ENCODE measurements at places on chromosomes 11 and 22.

- DNase-seq: no peak
Observed at GRCh38 chr22:29004647-29005371, 56.8 kb downstream of the C22orf31 start.

GRCh38 chr11:22340701-22341587 is 2.8 kb downstream of the SLC17A6 start:
- DNase-seq: no peak

GRCh38 chr11:94597896-94598295 is 30.7 kb downstream of the PIWIL4 start:
- no peak for DNase-seq

- DNase-seq: no peak
Observed at GRCh38 chr11:120704256-120704750, 192.8 kb downstream of the GRIK4 start.

DNA sequence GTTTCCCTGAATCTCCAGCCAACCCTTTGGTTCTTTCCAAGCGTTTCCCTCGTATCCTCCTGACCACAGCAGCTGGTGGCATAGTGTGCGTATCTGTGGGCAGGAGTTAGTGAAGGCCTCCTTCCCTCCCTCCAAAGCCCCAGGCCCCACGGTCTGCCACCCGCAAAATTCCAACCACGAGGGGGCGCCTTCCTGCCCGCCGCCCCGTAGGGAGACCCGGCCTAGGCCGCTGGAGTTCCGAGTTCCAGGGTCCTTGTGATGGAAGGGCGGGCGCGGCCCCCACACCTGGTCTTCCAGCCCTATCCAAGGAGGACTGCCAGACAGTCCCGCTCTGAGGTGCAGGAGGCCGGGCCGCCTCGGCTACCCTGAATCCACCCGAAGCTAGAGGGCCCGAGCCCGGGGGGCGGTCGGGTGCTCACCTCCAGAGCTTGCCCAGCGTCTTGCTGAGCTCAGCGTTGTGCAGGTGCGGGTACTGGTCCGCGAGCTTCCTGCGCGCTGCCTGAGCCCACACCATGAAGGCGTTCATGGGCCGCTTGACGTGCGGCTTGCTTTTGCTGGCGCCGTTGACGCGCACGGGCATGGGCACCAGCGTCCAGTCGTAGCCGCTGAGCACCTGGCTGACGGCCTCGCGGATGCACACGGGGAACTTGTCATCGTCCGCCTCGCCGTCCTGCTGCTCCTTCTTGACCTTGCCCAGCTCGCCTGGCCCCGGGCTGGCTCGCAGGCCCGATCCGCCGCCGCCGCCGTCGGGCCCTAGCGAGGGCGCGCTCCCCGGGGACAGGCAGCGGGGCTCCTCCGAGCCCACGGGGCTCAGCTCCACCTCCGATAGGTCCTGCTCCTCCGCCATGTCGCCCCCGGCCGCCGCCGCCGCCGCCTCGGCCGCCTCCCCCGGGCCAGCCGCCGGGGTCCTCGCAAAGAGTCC is 1.2 kb downstream of the SOX10 start:
- DNase-seq: no peak

All from amniotic stem cell (primary cell).